ENCODE measurements at places on chromosomes 12 and 14. TPM values are rescaled to one million over a fixed set of nuclear protein-coding genes. Genes with fewer than 3 reads are reported as not detected.

DNA sequence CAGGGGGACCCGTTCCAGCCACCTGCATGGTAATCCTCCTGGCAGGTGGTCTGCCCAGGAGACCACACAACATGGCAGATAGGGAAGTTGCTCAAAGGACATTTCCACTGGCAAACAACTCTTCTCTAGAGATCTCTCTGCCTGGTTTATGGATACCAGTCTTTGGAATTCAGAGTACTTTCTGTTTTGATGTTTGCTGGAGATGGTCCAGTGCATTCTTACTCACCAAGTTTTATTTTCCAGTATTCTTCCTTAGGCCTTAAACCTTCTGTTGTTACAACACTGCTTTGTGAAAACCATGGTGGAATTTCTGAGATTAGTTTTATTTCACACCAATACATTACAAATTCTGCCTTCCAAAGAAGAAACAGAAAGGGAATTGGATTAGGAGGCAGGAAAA, 428.3 kb downstream of the FUT8 start:
- H3K27me3 ChIP-seq: no peaks in the 10 kb centered on the region
- H3K4me3 ChIP-seq: no peak overlapping the region
- no peaks in the 10 kb centered on the region for H3K4me1 ChIP-seq
- H3K36me3 ChIP-seq: no peaks in the 10 kb centered on the region
- no peak for DNase-seq

The PRICKLE1 gene
- total RNA-seq: 9.2 TPM

The LGMN gene
- 193 TPM for total RNA-seq

DNA sequence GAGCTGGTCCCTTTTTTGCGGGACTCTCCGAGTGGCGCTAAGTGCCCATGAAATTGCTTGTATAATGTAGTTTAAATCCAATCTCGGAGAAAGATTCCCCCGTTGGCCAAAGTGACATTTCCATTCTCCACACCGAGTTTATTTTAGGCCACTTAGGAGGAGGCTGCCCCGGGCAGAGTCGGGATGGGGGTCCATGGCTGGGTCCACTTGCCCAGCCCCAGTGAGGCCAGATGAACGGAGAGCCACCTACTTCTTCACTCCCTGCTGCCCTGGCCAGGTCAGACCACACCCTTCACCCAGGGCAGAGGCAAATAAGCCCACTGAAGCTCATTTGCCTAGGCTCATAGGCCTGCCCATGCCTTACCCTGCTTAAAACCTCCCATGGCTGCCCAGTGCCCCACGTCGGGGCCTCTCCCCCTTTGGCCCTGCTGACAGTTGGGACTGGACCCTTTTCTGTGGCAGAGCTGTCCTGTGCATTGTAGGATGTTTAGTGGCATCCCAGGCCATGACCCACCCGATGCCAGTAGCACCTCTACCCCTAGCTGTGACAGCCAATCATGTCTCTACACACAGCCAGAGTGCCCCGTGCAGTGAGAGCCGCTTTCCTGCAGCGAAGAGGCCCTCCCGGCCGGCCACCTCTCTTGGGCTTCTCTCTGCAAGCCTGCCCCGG, 51.3 kb downstream of the FAM222A start:
- H3K36me3 ChIP-seq: no peaks in the 10 kb centered on the region
- no peak overlapping the region for H3K4me3 ChIP-seq
- no peaks in the 10 kb centered on the region for H3K27me3 ChIP-seq
- no peak overlapping the region for H3K27ac ChIP-seq
- no peak for DNase-seq

DNA sequence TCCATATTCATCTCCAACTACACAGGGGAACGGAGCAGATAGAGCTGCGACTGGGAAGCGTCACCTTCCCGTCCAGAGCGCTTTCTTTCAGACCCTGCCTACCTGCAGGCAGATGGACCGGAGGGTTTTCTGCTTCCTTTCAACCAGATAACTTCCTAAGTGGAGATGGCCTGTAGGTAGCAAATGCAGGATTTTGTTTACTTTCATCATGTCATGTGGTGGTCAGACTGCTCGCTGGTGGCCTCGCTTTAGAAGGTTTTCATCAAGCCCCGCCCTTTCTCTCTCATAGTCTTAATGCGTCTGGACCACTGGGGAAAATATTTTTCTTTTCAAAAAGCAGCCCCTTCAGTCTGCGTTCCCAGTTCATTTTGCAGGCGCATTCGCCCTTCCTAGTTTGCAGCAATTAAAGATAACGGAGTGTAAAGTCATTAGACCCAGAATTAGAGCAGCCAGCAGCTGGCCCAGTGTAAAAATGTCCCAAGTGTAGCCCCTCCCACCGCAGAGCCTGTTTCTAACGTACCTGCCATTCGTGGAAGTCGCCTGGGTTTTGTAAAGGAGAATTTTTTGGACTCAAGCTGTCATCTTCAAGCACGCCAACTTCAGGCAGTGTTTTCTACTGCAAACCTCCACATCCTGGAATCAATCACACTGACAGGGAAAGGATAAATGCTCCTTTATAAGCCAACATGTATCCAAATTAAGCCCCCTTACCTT, 68.9 kb downstream of the TESC start:
- DNase-seq: no peak
- no peaks in the 10 kb centered on the region for H3K27me3 ChIP-seq
- H3K4me3 ChIP-seq: no peak overlapping the region
- no peak overlapping the region for H3K27ac ChIP-seq
- H3K36me3 ChIP-seq: no peaks in the 10 kb centered on the region

The OAS1 gene
- 39.4 TPM for total RNA-seq

The PLEK2 gene
- 3.4 TPM for total RNA-seq

GRCh38 chr12:75706786-75707605, 195.6 kb upstream of the KRR1 start:
- H3K4me1 ChIP-seq: no peaks in the 10 kb centered on the region
- no peaks in the 10 kb centered on the region for H3K27me3 ChIP-seq
- no peaks in the 10 kb centered on the region for H3K36me3 ChIP-seq
- no peak for DNase-seq

GRCh38 chr14:84826294-84826693, 703.6 kb upstream of the FLRT2 start:
- H3K4me1 ChIP-seq: no peaks in the 10 kb centered on the region
- H3K36me3 ChIP-seq: no peaks in the 10 kb centered on the region
- no peak for DNase-seq
- H3K27ac ChIP-seq: no peak overlapping the region
- no peak overlapping the region for H3K4me3 ChIP-seq
- no peaks in the 10 kb centered on the region for H3K27me3 ChIP-seq

The SMIM41 gene
- total RNA-seq: 1.3 TPM

The ERO1A gene
- 28.6 TPM for total RNA-seq

The RHOJ gene
- total RNA-seq: 12.5 TPM

- H3K27me3 ChIP-seq: no peaks in the 10 kb centered on the region
- H3K27ac ChIP-seq: no peak overlapping the region
- H3K4me1 ChIP-seq: no peaks in the 10 kb centered on the region
- H3K36me3 ChIP-seq: no peaks in the 10 kb centered on the region
Observed at GRCh38 chr14:50594577-50595316, 34.8 kb downstream of the ATL1 start.

DNA sequence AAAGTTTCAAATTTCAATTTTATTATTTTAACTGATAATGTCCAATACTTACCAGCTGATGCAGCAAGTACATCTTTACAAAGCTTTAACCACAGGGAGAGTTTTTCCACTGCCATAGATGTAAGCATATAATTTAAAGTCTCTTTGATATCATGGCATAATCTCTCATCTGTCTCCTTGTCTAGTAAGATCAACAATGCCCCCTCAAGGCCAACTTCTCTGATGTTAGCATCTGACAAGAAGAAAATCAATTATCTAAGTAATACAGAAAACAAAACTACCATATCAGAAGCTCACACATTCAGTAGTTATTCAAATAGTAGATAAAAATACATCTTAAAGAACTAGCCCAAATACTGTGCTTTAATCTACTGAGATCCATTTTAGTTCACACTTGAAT, 94.2 kb downstream of the HEATR5A start:
- H3K4me1 ChIP-seq: no peaks in the 10 kb centered on the region
- H3K4me3 ChIP-seq: no peak overlapping the region
- H3K27me3 ChIP-seq: no peaks in the 10 kb centered on the region
- H3K27ac ChIP-seq: no peak overlapping the region

- H3K27ac ChIP-seq: no peak overlapping the region
- H3K27me3 ChIP-seq: no peaks in the 10 kb centered on the region
- no peaks in the 10 kb centered on the region for H3K4me1 ChIP-seq
- no peaks in the 10 kb centered on the region for H3K36me3 ChIP-seq
Observed at GRCh38 chr14:50946234-50946935, 2.1 kb upstream of the PYGL start.

GRCh38 chr12:76618031-76618430, 58.5 kb upstream of the OSBPL8 start:
- DNase-seq: no peak
- H3K4me1 ChIP-seq: no peaks in the 10 kb centered on the region
- H3K27ac ChIP-seq: no peak overlapping the region
- H3K36me3 ChIP-seq: no peaks in the 10 kb centered on the region

GRCh38 chr14:37122288-37122687, 50.1 kb downstream of the SLC25A21 start:
- no peak for DNase-seq
- no peaks in the 10 kb centered on the region for H3K36me3 ChIP-seq
- no peaks in the 10 kb centered on the region for H3K27me3 ChIP-seq
- H3K4me3 ChIP-seq: no peak overlapping the region
- H3K4me1 ChIP-seq: no peaks in the 10 kb centered on the region

DNA sequence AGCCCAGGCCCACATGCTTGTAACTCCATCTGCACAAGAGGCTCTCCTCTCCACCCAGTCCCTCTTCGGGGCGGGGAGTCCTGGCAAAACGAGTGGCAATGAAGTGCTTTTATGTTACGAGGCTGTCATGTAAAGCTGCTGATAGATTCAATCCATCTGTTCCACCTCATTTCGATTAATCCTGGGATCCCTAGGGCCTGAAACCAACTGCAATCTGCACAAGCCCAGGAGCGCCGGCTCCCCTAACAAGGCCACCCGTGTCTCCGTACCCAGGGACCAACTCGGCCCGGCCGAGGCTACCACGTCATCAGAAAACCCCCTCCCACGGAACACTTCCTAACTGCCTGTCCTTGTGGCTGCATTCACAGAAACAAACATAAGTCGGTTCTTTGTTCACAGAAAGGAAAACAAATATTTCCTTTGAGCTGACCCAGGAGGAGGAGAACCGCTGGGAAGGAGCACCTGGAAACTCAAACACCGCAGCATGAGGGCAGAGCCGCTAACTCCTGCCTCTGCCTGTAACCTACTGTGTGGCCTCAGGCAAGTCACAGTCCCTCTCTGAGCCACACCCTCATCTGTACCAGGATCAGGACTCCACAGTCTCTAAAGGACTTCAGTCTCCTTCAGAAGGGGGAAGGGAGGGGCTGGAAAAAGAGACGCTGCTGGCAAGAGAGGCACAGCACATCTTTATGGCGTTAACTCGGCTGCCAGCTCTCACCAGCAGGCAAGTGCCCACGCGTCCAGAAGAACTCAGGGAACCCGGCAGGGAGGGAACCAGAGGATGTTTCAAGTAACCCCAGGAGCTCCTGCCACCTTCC, 47.8 kb downstream of the CCDC88C start:
- H3K27me3 ChIP-seq: no peaks in the 10 kb centered on the region
- H3K36me3 ChIP-seq: no peaks in the 10 kb centered on the region
- no peaks in the 10 kb centered on the region for H3K4me1 ChIP-seq

- no peak for DNase-seq
- H3K27me3 ChIP-seq: no peaks in the 10 kb centered on the region
- no peaks in the 10 kb centered on the region for H3K4me1 ChIP-seq
- no peaks in the 10 kb centered on the region for H3K36me3 ChIP-seq
- no peak overlapping the region for H3K4me3 ChIP-seq
Observed at GRCh38 chr14:54683882-54684794, 117.2 kb downstream of the SAMD4A start.

GRCh38 chr14:100084591-100084990, 19.4 kb downstream of the EVL start:
- H3K27ac ChIP-seq: no peak overlapping the region
- DNase-seq: no peak
- H3K36me3 ChIP-seq: no peaks in the 10 kb centered on the region
- no peaks in the 10 kb centered on the region for H3K4me1 ChIP-seq
- H3K27me3 ChIP-seq: no peaks in the 10 kb centered on the region
